ENCODE measurements at places on chromosomes 2 and 18.
A peak's percentile ranks its signal among the peaks of the same experiment; 100 is the strongest.

- no peak for DNase-seq
These were observed 586.7 kb downstream of the TDRD15 start for GRCh38 chr2:21710496-21710895.

- DNase-seq = no peak
These were observed 11.7 kb downstream of the ACSL3 start for GRCh38 chr2:222872551-222872950.

DNA sequence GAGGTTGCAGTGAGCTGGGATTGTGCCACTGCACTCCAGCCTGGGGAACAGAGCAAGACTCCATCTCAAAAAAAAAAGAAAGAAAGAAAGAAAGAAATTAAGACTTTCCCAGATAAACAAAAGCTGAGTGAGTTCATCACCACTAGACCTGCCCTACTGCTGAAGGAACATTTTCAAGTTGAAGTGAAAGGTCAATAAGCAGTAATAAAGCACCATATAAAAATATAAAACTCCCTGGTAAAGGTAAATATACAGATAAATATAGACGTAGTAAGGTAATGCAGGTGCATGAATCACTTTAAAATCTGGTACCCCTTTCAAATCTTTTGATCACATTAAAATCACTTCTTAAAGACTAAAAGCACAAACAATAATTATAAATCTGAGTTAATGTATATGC is 42.6 kb downstream of the UNC50 start:
- no peak for DNase-seq

DNA sequence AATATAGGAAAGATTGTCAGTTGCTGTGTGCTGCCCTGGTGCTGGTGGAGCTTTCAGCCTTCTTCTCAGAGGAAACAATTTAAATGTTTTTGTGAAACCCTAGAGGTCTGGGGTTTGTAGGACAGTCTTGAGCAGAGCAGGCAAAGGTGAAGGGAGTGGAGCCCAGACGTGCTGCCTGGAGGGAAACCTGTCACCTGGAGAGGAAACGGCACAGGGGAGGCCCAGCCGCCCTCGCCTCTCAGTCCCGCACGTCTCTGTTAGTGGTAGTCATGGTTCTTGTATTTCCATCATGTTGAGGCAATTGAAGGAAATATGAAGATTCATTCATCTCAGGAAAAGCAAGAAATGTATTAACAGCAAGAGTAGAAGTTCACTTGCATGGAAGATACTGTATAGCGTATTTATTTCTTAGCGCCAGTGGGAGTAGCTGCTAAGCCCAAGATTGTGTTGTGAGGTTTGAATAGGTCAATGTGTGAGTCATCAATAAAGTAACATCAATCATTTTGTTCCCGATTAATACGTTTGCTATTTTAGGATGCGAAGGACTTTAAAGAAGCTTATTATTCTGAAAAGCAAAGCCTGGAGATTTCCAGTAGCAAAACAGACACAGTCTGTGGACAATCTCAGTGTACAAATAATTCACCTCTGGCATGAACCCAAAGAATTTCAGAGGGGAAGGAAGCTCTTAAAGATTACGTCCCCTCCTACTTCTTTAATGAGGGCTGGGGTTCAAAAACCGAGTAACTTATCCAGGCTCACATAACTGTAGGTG is 70.4 kb downstream of the LRRFIP1 start:
- no peak for DNase-seq

DNA sequence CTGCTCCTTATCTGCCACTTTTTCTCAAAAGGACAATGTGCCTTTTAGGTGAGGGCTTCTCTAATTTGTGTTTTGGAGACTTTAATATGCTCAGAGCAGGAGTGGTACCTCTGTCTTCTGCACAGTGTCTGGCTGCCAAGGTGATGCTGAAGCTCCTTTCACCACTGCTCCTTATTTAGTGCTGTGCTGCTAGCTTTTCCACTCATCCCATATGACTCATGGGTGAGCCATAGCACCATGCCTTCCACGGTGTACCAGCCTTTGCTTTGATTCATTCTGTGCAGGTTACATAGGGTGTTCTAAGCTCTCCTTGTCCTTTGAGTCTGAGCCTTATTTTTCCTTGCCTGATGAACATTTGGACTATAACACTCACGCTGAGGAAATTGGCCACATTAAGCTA is 202.4 kb downstream of the ARL6IP6 start:
- no peak for DNase-seq

DNA sequence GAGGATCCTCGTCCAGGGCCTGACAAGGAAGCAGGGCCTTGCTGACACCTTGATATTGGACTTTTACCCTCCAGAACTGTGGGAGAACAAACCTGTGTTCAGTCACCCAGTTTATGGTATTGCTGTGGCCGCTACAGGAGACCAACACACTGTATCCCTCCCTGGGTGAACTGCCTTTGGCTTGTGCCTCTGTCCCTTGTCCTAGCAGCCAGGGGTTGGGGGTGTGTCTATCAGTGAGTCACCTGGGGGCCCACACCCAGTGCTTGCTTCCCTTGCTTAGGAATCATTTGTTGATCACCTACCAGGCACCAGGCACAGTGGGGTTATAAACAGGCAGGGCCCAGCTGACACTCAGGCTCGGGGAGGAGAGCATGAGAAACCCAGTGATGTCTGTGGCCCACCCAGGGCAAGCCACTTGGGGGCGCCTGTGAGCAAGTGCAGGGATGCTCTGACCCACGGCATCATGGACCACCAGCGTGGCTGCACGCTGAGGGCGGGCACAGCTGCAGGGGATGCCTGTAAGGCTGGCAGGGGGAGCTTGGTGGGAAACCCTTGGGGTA is 17.1 kb downstream of the TMEM185B start:
- no peak for DNase-seq

GRCh38 chr2:227460070-227460485 is 11.9 kb upstream of the AGFG1 start:
- peak; percentile 71 for DNase-seq

DNA sequence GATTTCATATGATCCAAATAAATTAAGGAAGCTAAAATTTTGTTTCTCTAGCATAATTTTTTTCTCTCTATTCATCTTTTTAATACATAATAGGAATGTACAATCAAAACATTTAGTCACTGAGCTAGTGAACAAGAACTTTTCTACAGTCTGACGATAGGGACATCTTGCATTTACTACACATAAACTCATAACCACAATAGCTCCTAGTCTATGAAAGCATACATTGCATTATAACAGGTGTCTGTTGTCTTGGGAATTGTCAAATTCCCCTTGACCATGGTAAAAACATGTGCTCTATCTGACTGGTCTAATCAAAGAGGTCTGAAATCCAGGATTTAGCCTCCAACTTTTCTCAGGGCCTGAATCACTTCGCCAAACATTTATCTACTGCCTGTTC is 144.8 kb downstream of the FAM124B start:
- DNase-seq = no peak

- no peak for DNase-seq
These were observed 112.2 kb upstream of the EPAS1 start for GRCh38 chr2:46184794-46185583.

DNA sequence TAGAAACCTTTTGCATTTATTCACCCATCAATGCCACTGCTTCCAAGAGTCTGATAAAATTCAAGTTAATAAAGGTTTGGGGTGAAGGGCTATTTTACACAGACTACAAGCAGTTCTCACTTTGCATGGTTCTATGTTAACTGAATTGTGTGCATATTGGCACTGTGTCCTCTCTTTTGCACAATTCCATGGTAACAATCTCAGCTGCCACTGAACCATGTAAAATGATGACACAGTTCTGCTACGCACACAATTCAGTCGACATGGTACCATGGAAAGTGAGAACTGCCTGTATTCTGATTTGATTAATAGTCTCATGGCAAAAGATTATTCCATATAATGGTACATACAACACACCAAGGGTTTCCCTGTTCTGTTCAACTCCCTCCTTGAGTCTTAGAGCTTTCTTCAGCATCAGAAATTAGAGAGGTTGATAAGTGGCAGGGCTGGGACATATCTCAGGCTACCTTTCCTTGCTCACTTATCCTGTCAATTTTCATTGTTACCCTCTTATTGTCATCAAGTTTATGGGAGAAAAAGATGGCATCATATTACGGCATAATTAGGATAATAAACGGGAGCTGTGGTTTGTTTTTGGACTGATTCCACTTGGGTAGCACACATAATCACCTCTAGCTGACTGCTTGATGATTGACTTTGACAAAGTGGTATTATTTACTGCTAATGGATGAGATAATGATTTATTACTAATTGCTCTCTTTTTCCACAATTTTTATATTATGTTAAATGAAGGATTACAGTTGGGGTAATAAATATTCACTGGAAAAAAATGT is 139.3 kb upstream of the CREB1 start:
- no peak for DNase-seq

- no peak for DNase-seq
These were observed 24.1 kb downstream of the ODC1 start for GRCh38 chr2:10424051-10424450.

GRCh38 chr2:60560734-60561644 is 7.5 kb upstream of the BCL11A start:
- no peak for DNase-seq

- DNase-seq = no peak
These were observed 69.0 kb upstream of the TAF1B start for GRCh38 chr2:9774266-9774665.

DNA sequence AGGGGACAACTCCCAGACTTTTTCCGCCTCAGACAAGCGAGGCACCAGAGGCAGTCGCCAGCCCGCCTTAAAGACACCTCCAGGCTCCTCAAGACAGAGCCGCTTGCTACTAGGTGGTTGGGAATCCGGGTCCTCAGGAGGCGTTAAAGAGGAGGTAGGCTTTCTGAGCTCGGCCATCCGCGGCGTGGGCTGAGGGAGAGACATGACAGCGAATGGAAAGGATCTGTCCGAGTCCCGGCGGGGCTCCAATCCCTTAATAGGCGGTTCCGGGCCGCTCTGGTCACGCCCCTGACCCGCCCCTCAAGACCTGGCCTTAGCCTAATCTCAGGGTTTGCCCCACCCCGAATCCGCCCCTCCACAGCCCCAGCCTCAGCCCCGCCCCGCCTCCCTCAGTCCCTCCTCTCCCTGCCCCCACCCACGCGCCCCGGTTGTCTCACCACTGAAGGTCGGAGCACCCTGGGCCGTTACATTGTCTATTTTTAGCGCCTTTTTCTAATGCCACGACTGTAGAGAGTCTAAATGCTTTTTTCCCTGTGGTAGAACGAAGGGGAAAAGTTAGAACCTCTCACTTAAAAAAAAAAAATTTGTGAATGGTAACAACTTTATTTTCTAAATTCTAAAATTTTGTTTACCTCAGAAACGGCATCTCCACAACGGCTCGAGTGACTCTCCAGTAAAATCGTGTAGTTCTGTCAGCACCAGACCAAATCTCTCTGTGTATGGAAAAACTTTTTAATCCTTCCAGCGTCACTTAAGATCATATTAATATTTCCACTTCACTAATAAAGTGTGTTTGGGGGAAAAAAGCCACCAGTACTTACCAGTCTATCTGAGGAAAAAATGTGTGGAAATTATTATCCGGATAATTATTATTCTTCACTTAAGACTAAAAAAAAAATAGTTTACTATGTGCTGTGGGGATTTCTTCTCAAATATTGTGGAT is at the start of gene RAD51AP2:
Gene RAD51AP2 (minus strand): TSS at position 229 of the 943 bp plus-strand sequence. CDS start 25 bp downstream, at position 204.
- no peak for DNase-seq

DNA sequence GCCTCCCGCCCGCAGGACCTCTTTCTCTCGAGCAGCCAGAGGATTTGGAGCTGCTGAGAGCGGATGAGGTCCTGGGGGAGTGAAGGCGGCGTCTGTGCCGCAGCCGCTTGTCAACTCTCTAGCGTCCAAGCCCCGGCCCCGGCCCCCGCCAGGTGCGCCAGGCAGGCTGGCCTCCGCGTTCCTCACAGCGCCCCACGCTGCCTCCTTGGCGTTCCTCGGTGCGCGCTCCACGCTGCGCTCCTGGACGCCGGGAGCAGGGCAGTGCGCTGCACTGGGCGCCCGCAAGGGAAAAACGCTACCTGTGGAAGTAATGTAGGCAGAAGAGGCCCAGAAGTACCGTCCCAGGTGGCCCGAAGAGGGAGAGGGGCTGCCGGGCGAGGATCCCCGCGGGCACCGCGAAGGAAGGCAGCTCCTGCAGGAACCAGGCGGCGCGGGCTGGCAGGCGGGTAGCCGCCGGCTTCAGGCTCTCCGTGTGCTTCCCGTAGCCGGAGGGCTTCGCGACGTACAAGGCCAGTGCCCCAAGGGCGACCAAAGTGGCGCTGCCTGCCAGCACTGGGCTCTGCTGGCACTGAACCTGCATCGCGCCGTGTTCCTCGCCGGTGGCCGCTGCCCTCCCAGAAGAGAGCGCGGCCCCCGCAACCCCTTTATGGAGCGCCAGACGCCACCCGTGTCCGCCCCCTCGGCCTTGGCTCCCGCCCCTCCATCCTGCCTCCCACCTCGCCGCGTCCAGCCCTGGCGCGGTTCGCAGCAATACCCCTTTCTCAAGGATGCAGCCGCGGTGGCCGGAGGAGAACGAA is at the start of gene SRD5A2:
Gene SRD5A2 (minus strand): TSS at position 618 of the 797 bp plus-strand sequence. CDS start 38 bp downstream, at position 580.
- DNase-seq = no peak

GRCh38 chr2:64451051-64451450 is 2.9 kb upstream of the LGALSL start:
- DNase-seq = no peak

GRCh38 chr2:61905372-61906185 is at the start of gene COMMD1:
Gene COMMD1, plus strand, starts transcription at chr2:61905674. Its CDS starts 5 bp downstream, at chr2:61905679.
- peak; percentile 71 for DNase-seq

GRCh38 chr2:28471214-28471613 is 24.6 kb upstream of the PLB1 start:
- DNase-seq = no peak

- DNase-seq = no peak
These were observed 20.5 kb upstream of the RPL37A start for GRCh38 chr2:216478151-216478550.

GRCh38 chr2:98467082-98467536 is 22.5 kb downstream of the INPP4A start:
- no peak for DNase-seq

DNA sequence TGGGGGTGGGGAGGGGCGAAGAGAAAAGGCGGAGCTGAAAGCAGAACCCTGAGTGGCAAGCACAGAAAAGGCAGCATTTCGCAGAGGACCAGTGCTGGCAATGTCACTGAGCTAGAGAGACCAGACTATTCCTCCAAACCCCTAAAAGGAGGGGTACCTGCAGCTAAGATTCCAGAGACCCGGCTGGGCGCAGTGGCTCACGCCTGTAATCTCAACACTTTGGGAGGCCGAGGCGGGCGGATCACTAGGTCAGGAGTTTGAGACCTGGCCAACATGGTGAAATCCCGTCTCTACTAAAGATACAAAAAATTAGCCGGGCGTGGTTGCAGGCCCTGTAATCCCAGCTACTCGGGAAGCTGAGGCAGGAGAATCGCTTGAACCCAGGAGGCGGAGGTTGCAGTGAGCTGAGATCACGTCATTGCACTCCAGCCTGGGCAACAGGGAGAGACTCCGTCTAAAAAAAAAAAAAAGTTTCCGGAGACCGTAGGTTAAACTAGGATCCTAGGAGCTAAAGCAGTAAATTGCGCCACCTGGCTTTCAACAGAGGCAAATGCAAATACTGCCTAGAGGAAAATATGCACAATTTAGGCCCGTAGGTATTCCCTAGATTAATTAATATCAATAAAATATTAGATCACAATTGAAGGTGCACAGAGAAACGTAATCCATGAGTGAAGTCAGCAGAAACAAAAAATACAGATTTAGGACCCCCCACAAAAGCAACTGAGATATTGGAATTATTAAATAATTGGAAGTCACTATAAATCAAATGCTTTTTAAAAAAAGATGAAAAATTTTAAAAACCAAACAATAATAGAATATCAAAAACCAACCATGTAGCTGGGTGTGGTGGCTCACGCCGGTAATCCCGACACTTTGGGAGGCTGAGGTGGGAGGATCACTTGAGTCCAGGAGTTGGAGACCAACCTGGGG is 4.9 kb downstream of the UCN start:
- no peak for DNase-seq
